ENCODE measurements at places on chromosomes 7 and 10. TPM values are rescaled to one million over a fixed set of nuclear protein-coding genes. Genes with fewer than 3 reads are reported as not detected.

WNT8B gene
- not detected for total RNA-seq

PWWP2B gene
- total RNA-seq = 1.9 TPM

RBP3 gene
- not detected for total RNA-seq

DNA sequence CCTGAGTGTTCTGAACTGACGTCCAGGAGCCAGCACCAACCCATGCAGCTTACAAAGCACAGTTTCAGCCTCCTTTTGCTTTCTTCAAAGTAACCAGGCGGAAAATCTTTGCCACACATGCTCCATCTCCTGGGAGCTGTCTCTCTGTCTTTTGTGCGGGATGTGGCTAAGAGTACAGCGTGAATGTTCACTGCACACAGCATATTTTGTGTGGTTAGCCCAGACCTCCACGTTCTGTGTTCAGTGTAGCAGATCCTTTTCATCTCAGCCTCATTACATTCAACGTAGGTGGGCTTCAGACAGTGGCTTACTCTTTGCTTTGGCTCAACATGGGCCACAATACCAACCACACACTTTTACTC lies 200.8 kb downstream of the TNS3 start:
- DNase-seq = no peak

DNA sequence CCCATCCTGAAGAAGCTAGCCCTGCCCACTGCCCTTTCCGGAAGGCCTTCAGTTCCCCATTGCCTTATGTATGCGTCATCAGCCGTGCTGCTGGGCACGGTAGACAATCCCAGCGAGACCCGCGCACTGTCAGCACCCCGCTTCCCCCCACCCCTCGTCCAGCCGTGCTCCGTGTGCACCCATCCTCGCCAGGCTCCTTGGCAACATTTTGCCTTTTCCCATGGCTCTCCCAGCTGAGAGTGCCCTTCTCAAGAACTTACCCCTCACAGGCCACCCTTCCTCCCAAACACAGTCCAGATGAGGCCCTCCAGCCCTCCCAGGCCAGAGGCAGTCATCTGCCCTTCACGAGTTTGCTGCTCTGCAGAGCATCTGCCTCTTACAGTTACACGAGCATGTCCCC lies 633.8 kb upstream of the FOXK1 start:
- no peak for DNase-seq

DNA sequence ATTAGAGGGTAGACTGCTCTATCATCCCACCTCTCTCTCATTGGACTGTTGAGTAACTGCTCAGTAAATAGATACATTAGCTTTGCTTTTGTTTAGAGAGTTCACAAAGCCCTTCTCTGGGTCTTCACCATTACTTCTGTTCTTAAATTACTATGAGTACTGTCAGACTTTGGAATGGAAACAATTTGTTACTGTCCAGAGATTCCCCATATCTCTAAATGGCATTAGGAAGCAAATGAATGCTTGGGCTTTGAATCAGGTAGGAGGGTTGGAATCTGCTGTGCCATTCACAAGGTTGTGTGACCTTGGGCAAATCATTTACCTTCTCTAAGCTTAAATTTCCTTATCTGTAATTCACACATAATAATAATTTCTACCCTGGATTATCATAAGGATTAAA lies 541.0 kb upstream of the FZD8 start:
- DNase-seq = no peak

DNA sequence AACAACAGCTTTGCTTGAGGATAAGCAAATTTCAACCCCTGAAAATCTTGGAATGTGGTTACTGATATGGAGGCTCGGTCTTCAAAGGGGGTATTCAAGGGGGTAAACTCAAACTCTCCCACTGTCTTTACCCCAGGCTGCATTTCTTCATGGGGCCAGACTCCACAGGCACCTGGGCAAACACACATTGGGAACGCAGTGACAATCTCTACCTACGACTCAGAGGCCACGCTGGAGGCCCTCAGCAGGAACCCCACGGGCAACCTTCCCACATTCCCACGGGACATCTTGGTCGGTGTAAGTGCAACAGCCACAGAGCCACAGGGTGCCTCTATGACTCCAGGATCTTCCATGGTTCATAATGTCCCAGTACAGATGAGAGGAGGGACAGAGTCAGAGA lies 2.2 kb upstream of the INSIG1 start:
- DNase-seq = no peak

- peak; percentile 25 for DNase-seq
Observed at GRCh38 chr10:125043841-125044658, 102.1 kb downstream of the ZRANB1 start.

GRCh38 chr10:6299234-6299633 lies 96.5 kb downstream of the PFKFB3 start:
- DNase-seq = no peak

- DNase-seq = peak; percentile 61
Observed at GRCh38 chr10:122034149-122034756, 45.3 kb downstream of the TACC2 start.

DNA sequence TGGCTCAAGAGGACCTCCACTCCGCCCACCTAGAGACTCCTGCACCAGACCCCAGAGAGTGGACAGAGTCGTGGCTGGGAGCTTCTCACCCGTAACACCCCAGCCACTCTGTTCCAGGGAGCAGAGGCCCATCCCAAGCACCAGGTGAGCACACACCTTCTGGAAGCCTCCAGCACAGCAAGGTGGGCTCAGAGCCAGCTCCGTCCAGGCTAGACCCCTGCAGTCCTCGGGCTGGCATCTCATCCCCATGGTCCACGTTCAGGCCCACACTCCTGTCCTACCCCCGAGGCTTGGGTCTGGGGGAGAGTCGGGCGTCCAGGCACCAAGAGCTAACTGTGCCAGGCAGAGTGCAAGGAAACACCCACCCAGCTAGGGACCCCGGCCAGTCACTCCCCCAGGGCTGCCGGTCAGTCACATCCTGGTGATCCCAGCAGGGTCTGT lies 13.2 kb downstream of the PDGFA start:
- DNase-seq = no peak

DNA sequence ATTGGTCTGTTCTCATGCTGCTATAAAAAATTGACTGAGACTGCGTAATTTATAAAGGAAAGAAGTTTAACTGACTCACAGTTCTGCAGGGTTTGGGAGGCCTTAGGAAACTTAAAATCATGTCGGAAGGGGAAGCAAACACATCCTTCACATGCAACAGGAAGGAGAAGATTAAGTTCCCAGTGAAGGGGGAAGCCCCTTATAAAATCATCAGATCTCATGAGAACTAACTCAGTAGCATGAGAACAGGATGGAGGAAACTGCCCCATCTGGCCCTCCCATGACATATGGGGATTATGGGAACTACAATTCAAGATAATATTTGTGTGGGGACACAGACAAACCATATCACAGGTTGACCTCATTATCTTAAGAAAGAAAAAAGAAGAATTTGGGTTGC lies 134.5 kb downstream of the PPP1R3A start:
- DNase-seq = no peak

DNA sequence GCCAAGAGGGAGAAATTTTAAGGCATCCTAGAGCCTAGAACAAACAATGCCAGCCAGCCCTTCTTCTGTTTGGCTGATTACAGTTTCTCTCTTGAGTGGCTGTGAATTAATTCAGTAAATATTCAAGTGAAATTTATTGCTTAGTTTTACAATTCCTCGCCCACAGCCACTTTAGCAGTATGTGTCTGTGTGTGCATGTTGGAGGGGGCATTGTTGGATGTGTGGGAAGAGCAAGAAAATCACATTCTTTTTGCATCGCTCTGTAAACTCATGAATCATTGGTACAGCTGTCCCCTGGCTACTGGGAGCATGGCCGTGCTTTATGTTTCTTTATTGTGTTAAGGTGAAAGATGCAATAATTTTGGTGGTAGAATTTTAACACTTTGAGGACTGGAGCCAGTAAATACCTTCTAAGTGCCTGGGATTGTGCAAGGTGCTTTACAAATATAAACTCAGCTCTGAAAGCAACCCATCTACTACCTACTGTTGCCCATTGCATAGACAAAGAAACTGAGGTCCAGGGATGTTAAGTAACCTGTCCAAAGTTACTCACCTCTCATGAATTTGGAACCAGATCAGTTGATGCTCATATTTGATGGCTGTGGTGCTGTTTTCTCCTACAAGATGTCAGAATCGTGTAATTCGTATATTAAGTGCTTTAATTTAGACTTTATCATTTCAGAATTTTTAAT lies 89.9 kb upstream of the BTBD16 start:
- DNase-seq = peak; percentile 77

GRCh38 chr10:72024596-72024995 lies 60.4 kb downstream of the CHST3 start:
- no peak for DNase-seq

DNA sequence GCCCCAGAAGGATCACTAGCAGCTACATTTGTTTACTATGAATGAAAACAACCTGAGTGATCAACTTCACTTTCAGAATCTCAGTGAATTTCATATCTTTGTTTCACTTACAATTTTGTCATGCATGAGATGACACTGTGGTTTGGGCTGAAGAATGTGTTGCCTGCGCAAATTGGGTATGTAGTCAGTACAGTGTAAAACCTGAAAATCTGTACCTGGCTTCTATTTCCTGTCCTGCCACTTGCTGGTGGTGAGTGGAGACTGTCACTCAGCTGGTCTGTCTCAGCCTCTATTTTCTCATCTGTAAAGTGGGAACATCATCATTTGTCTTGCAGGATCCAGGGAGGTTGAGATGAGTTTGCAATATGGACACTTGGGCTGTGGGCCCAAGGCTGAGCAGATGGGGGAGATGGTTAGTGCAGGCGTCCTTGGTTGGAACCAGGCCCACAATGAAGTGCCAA lies 118.0 kb downstream of the WDFY4 start:
- DNase-seq = no peak

GRCh38 chr7:12923971-12924370 lies 236.5 kb downstream of the ARL4A start:
- DNase-seq = peak; percentile 10

- DNase-seq = no peak
Observed at GRCh38 chr7:2046581-2047565, 185.9 kb downstream of the MAD1L1 start.

DNA sequence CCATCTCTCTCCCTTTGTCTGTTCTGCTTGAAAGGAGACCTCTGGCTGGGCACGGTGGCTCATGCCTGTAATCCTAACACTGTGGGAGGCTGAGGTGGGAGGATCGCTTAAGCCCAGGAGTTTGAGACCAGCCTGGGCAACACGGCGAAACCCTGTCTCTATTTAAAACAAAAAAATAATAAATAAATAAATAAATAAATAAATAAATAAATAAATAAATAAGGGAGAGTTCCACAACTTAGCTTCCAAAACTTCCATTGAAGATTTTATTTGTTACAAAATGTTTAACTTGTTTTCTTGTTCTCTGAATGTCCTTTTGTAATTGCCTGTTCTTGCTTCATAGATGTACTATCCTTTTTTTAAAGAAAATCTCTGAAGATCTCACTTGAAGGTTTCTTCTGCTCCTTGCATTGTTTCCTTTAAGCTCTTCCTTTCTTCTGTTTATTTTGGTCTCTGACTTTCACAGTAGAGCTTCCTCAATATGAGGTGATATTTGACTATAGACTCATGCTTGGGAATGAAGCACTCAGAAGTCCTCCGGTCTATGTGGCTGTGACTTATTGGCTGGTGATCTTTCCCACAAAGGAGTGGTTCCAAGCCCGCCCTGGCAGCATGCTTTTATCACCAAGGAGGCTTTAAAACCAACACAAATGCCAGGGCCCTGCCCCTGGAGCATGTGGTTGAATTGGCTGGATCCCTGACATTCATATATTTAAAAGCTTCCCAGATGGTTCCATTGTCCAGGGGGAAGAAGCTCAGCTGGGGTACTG lies 18.1 kb upstream of the NPTX2 start:
- DNase-seq = no peak

DNA sequence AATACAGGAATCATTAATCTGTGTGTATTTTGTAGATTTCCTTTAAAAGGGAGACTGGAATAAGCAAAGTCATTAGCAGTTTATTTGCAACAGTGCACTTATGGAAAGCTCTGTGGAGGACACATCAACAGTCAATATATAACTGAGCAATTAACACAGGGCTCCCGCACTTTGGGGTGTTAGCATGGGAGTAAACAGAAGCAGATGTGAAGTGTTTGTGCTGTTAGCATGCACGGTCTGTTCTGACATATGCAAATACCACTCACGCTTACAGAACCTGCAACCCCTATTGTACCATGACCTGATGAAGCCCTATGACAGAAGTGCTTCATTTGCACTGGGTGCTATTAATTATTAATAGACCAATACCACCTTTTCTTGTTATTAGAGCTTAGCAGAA lies 118.9 kb downstream of the PPP1R3A start:
- DNase-seq = no peak

- DNase-seq = no peak
Observed at GRCh38 chr7:71308096-71308495, 176.2 kb downstream of the GALNT17 start.

DNA sequence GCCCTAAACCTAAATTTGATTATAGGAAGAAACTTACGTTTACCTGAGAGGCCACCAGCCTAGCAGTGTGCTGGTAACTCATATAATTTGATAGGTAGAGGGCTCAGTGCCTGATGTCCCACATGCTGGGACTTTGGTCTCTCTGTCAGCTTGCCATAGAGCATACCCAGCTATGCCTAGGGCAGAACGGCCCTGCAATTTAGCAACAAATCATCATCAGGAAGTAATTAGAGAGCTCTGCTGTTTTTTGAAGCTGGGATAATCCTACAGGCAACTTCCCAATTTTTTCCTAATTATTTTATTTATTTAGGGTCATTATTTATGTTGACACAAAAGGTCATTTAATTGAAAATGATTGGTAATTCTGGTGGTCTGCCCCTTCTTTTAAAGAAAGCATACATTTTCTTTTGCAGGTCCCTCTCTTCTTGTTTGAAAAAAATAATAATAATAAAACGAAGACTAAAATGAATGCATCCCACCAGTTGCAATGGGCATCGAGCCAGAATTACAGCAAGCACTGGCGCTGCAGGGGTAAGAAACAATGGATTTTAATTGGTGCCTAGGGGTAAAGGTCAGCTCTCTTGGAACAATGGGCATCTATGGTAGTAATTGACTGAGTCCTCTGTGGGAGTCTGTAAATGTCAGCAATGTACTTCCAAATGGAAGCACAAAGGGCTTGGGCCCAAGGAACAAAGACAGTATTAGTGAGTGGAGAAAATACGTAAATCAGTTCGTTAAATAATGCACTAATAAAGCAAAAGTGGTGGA lies 348.0 kb downstream of the SORCS1 start:
- DNase-seq = no peak
